ENCODE measurements at places on chromosomes 5 and 9.

GRCh38 chr5:31113101-31113500 lies 80.4 kb upstream of the CDH6 start:
- DNase-seq: no peak

DNA sequence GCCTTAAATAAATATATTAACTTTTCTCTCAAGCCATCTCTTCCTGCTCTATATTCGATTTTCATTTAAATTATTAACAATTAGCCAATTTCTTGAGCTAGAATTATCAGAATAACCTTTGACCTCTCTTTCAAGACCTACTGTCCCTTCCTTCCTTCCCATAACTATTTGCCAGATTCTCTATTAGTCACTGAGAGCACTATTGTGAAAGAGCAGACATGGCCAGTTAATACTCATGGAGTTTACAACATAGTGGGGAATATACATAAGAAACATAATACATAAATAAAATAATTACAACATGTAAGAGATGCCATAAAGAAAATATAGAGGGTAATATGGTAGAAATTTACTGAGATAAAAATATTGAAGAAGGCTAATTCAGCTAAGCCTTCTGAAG lies 72.1 kb upstream of the CHD1 start:
- no peak for DNase-seq

- DNase-seq: no peak
These were observed 173.9 kb upstream of the PPP1R26 start for GRCh38 chr9:135305546-135306180.

- no peak for DNase-seq
These were observed 141.5 kb upstream of the FSTL4 start for GRCh38 chr5:133753856-133754255.

DNA sequence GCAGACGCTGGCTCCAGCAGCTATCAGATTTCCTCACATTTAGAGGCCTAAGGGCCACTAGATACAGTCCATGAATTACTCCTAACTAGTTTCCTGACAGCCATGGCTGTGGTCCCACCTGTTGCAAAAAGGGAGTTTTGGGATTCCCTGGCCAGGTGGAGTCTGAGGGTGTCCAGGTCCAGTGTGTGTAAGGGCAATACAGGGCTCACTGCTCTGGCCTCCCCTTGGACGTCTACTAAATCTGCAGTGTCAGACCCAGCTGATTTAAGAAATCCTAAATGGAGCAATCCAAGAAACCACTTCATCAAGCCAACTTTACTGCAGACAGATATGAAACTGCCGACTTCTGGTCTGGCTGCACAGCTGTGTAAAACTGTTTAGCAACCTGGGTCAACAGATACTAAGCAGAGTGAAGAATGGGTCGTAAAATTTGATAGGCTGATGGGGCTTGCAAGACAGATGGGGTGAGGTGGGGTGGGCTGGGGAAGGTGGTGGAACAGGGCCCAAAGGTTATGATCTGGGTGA lies 116.4 kb downstream of the GADD45G start:
- no peak for DNase-seq

GRCh38 chr9:37413311-37413710 lies 9.2 kb upstream of the GRHPR start:
- DNase-seq: no peak

GRCh38 chr9:108621991-108622855 lies 233.6 kb downstream of the ACTL7B start:
- no peak for DNase-seq

DNA sequence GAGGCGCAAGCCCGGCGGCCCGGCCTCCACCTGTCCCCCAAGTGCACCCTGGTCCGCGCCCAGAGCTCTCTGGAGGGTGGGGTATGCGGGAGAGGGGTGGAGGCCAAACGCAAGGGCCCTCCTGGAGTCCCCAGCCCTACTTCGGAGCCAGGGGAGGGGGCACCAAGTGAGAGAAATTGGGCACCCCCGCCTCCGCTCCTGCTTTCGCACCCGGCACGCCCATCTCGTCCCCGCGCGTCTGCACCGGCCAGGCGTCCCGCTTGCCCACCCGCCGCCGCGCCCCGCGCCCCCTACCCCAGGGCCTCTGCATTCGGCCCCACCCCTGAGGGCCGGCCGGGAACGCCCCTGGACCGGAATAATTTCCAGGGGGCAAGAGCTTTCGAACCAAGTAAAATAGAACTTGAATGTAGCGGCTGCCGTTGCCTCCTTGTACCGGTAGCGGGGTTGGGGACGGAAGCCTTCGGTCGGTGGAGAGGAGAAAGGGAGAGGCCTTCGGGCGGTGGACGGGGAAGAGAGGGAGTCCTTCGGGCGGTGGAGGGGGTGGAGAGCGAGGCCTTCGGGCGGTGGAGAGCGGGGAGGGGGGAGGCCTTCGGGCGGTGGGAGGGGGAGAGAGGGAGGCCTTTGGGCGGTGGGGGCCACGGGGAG lies 694 bp upstream of the PHPT1 start:
- no peak for DNase-seq

DNA sequence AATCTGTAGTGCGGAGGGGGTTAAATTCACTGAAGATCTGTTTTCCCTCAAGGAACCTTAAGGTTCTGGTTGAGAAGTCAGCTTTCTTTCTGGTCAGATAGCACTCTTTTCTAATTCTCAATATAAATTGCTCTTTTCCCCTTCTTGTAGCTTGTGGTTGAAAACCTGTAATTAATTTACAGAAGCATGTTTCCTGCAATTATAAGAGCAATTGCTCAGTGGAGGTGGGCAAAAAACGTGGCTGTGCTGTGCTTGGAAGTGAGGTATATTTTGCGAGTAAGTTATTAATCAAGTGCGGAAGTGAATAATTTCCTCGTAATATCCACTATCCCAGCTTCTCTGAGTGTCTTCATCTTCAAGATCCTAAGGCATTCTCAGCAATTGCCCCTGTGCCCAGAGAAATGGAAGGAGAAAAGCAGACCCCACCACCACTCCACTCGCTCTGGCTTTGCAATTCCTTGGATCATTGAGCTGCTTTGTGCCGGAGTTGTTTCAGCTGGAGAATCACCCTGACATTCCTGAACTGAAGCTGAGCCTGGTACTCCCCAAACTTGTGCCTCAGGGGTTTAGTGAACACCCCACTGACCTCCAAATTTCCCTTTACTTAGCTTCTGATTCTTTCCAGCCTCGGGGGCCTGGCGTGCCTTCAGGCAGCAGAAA lies 140.6 kb downstream of the LRRC70 start:
- no peak for DNase-seq

GRCh38 chr5:36417221-36417620 lies 115.5 kb upstream of the RANBP3L start:
- no peak for DNase-seq

GRCh38 chr5:171093598-171093997 lies 215.4 kb upstream of the TLX3 start:
- DNase-seq: no peak

GRCh38 chr9:35869621-35870216 lies 482 bp downstream of the OR13J1 start:
- no peak for DNase-seq

- DNase-seq: no peak
These were observed 4.0 kb upstream of the CLIC3 start for GRCh38 chr9:137000177-137000930.

DNA sequence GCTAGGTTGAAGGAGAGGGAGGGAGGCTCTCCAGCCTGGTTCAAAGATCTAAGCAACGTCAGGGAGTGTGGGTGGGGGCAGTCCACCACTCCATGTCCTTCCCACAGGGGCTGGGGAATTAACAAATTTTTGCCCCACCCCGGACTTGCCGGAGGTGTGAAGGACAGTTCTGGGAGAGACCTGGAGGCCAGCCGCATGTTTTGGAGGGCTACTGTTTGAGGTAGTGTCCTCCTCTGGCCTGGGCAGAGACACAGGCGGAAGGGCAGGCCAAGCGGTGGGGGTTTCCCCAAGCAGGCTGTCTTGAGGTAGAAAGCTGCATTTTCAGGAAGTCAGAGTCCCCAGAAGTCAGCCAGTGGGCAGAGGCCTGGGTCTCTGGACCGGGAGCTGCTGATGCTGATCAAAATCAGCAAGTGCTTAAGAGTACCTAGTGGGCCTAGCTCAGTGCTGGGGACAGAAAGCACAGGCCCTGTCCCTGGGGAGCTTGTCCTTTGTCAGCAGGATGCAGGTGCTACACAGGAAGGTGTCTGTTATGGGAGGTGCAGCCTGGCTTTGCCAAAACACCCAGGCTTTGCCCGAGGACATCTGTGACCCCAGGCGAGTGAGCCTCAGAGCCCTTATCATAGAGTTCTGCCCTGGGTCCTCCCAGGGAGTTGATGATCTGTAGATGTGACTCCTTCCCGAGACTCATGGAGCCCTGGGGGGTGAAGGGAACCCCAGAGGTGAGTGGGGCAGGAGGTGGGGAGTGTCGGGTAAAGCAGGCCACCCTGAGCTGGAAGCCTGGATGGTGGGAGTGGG lies 18.5 kb downstream of the JADE2 start:
- no peak for DNase-seq

- DNase-seq: no peak
These were observed 55.5 kb upstream of the MEF2C start for GRCh38 chr5:88938488-88938887.

GRCh38 chr9:12801663-12802062 lies 26.8 kb downstream of the LURAP1L start:
- DNase-seq: no peak

DNA sequence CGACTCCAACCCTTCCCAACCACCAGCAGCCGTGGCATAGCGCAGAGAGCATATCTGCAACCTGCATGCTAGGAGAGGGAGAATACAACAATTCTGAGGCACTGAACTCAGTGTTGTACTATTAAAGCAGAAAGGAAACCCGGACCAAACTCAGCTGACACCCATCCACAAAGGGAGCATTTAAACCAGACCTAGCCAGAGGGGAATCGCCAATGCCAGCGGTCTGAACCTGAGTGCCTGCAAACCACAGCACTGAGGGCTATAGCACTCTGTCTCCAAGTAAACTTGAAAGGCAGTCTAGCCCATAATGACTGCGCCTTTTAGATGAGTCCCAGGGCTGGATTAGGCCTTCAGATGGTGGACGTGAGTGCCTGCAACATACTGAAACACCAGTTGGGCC lies 494.4 kb upstream of the PTPRD start:
- DNase-seq: no peak

- DNase-seq: no peak
These were observed 294.7 kb downstream of the NSG2 start for GRCh38 chr5:174340226-174340625.

DNA sequence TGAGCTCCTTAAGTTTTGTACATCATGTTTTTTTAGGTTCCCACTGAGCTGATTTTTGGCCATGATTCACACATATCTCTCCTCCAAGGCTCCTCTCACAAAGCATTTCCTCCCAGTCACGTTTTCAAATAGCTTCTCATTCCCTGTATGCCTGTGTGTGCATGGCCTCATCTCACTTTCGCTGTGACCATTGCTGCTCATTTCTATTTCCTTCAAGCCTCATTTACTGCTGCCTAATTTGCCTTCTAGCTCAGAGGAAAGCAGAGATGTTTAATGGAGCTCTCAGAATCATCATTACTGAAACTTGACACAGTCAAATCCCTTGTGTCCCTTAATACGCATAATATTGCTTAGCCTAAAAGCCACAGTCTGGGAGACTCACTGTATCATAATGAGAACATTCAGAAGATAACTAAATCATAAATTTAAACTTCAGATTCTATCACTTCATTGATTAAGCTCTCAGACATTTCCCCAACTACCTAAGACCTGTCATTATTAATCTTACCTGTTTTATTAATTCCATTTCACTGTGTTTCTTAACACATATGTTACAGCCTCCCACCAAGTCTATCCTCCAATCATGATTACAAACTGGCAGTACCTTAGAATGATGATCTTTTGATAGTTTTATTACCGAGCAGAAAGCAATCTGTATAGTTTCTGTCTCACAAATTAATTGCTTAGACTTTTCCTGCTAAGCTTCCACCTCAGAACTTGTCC lies 278.3 kb upstream of the PTGER4 start:
- no peak for DNase-seq

DNA sequence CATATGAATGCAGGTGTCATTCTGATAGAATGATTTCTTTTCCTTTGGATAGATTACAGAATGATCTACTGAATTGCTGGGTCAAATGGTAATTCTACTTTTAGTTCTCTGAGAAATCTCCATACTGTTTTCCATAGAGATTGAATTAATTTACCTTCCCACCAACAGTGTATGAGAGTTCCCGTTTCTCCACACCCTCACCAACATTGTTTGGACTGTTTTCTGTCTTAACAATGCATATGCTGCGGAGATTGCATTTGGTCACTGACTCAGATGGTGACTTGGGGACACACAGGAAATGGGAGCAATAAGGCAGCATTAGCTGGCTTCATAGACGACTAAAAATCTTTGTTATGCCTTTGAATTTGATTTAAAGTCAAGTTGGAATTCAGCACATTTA lies 95.9 kb downstream of the CDH6 start:
- DNase-seq: no peak

DNA sequence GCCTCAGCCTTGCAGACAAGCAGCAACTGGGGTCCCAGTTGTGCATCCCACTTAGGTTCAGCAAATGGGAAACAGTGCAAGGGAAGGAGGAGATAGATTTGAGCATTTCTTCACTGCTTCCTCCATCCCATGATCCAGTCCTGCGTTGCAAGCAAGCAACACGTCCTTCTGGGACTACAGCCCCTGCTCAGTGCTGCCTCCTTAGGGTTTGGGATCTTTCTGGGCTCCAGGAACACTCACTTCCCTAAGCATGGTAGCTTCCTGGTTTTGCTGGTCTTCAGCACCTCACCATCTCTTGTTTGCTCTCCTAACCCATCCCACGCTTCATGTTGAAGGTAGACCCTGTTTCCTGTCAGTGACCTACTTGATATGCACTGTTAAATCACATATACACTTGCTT lies 444.7 kb downstream of the MED10 start:
- DNase-seq: no peak

- no peak for DNase-seq
These were observed 35.3 kb downstream of the COL5A1 start for GRCh38 chr9:134676886-134677285.

GRCh38 chr5:160922311-160922710 lies 70.3 kb upstream of the ATP10B start:
- no peak for DNase-seq

GRCh38 chr5:133410335-133410828 lies 202.0 kb downstream of the FSTL4 start:
- DNase-seq: no peak

DNA sequence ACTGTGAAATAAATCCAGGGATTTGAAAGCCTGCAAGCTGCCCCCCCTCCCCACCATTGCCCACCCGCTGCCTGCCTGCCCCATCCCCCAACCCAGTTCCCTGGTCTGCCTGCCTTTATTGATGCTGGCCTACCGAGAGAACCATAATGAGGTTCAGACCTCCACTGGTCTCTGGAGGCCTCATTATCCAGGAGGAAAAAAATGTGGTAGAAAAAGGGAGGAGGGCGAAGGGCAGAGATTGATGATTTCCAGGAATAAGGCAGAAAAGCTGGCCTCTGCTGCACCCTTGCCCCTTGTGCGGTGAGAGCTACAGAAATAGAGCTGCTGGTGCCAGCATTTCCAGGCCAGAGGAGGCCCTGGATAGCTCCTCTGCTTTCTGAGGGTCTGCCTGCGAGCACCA lies 216.1 kb downstream of the PAPPA start:
- DNase-seq: no peak
